ENCODE measurements at places on chromosomes 1 and 21. TPM values are rescaled to one million over a fixed set of nuclear protein-coding genes. Genes with fewer than 3 reads are reported as not detected.
A peak's percentile ranks its signal among the peaks of the same experiment; 100 is the strongest.

- no peak overlapping the region for H3K27ac ChIP-seq
- peaks cover 3% of the 10 kb centered on the region for H3K36me3 ChIP-seq
- H3K4me1 ChIP-seq = peaks cover 20% of the 10 kb centered on the region
- peaks cover 74% of the 10 kb centered on the region for H3K27me3 ChIP-seq
- H3K4me3 ChIP-seq = no peak overlapping the region
Measured at GRCh38 chr1:47228644-47229030, 3.4 kb downstream of the TAL1 start.

- H3K4me3 ChIP-seq = no peak overlapping the region
- H3K36me3 ChIP-seq = no peaks in the 10 kb centered on the region
- DNase-seq = no peak
- no peak overlapping the region for H3K27ac ChIP-seq
Measured at GRCh38 chr1:23194119-23194984, 22.9 kb downstream of the HTR1D start.

Gene SYDE2
- 0.83 TPM for total RNA-seq

- H3K4me3 ChIP-seq = peak overlapping the region; percentile 38
- H3K4me1 ChIP-seq = peaks cover 26% of the 10 kb centered on the region
- no peaks in the 10 kb centered on the region for H3K27me3 ChIP-seq
- DNase-seq = no peak
- H3K27ac ChIP-seq = peak overlapping the region; percentile 59
Measured at GRCh38 chr21:34020005-34020847, 53.2 kb upstream of the MRPS6 start.

- peaks cover 9% of the 10 kb centered on the region for H3K36me3 ChIP-seq
- H3K27me3 ChIP-seq = peaks cover 2% of the 10 kb centered on the region
- DNase-seq = peak; percentile 37
Measured at GRCh38 chr1:221837896-221838295, 96.0 kb upstream of the DUSP10 start.

DNA sequence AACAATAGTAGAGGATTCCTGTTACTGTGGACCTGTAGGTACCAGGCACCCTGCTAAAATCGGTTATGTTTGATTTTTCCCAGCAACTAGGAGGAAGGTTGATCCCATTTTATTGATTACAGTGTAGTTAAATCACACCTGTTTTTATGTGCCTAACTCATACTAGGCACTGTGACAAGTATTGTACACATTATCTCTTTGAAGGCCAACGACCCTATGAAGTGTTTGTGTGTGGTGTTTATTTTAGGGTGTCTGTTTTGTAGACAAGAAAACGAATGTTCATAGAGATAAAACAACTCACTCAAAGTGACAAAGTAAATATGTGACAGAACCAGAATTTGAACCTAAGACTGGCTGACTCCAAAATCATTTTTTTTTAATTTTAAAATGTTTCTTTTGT is 49.5 kb downstream of the FGGY start:
- no peaks in the 10 kb centered on the region for H3K27me3 ChIP-seq
- H3K4me3 ChIP-seq = no peak overlapping the region
- H3K4me1 ChIP-seq = peaks cover 15% of the 10 kb centered on the region
- H3K27ac ChIP-seq = no peak overlapping the region

All from activated T-helper 1 cell treated with anti-CD3 and anti-CD28 coated beads, Interleukin-12 subunit alpha, Interleukin-12 subunit beta, Interleukin-2, Interleukin-4 antibody, amounts not matched to agents 30 ng/mL and 10 ng/mL and 1 ng/mL, durations not matched to agents 14 hours and 24 hours and 36 hours (primary cell).